Smooth muscle cell of the brain vasculature (primary cell): ENCODE measurements at places on chromosomes 5 and 9.

DNA sequence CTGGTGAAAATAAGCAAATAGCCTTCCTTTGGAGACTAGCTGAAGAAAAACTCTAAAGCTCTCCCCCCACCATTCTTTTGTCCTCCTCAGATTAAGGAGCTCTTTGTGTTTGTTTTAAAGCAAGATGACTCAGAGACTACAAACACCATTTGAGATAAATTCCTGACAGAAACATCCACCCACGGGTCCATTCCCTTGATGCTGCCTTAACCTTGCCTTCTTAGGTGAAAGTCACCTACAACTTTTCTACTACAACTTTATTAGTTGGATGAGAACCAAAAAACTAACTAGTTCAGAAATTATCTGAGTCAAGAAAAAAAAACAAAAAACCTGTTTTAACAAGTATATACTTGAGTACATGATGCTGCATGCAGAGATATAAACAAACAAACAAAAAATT lies 831.1 kb downstream of the NR2F1-AS1 start:
- DNase-seq = peak; percentile 36

- DNase-seq = no peak
Measured at GRCh38 chr9:114149765-114150340, 5.5 kb upstream of the COL27A1 start.

- DNase-seq = no peak
Measured at GRCh38 chr5:173920866-173921555, 32.9 kb downstream of the CPEB4 start.

- DNase-seq = no peak
Measured at GRCh38 chr9:72894342-72894741, 58.5 kb downstream of the ALDH1A1 start.

GRCh38 chr5:59133764-59134261 lies 550.9 kb downstream of the RAB3C start:
- DNase-seq = peak; percentile 59

DNA sequence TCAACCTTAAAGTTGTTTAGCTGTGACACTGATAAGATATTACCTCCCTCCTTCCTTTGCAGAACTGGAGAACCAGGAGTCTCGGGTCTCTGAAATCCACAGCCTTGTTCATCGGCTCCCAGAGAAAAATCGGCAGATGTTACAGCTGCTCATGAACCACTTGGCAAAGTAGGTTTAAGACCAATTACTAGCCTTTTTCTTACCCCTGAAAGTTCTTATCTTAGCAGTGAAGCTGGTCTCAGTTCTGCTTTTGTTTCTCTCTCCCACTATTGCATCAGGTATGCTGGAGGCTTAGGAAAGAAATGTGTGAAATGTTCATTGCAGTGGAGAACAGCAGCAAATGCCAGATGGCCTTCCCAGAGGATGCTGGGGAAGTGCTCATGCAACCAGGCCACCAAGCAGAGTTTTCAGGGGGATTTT lies 287.4 kb downstream of the ARHGAP26 start:
- DNase-seq = no peak
